ENCODE measurements at places on chromosomes 4 and X.

DNA sequence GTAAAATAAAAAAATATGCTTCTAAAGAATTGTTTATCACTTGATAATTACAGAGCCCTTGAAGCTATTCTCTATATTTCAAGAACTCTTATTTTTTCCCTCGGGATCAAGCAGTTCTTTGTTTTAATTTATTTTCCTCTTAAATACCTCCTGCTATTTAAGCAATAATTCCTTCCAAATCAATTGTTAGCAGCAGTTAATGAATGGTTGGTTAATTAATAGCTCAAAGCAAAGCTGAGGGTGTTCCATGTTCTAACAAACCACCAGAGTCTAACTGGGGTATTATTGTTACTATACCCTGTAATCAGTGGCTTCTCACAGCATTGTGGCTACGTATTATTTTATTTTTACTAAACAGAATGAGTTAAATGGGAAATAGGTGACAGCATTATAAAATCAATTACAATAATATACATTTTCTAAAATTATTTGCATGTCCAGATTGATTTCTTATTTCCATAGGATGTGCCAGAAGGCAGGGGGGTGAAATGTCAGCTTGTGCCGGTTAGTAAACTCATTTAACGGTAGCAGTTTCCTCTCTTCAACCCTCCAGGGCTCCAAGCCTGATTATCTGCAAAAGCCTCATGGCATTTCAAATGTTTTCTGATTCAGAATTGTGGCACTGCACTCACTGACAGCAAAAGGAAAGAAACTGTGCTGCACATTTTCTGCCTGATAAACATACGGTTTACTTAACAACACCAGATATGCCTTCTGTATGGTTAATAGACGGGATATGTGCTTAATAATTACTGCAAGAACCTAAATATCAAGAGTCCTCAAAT, 286.9 kb upstream of the EMCN start:
- no peaks in the 10 kb centered on the region for H3K36me3 ChIP-seq
- no peak overlapping the region for H3K27ac ChIP-seq
- H3K4me3 ChIP-seq, result no peak overlapping the region
- no peaks in the 10 kb centered on the region for H3K27me3 ChIP-seq
- no peak for DNase-seq

DNA sequence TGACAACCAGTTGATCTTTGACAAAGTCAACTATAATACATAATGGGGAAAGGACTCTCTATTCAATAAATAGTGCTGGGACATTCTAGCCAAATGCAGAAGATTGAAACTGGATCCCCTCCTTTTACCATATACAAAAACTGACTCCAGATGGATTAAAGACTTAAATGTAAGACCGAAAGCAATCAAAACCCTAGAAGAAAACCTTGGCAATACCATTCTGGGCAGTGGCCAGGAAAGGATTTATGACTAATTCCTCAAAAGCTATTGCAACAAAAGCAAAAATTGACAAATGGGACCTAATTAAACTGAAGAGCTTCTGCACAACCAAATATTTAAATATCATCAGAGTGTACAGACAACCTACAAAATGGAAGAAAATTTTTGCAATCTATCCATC, 185.1 kb downstream of the NPNT start:
- H3K27me3 ChIP-seq, result no peaks in the 10 kb centered on the region
- H3K27ac ChIP-seq, result no peak overlapping the region
- H3K4me1 ChIP-seq, result no peaks in the 10 kb centered on the region
- no peaks in the 10 kb centered on the region for H3K36me3 ChIP-seq

GRCh38 chr4:189285377-189285776, 655.3 kb upstream of the FRG1 start:
- H3K4me3 ChIP-seq, result no peak overlapping the region
- no peaks in the 10 kb centered on the region for H3K36me3 ChIP-seq
- no peaks in the 10 kb centered on the region for H3K4me1 ChIP-seq

DNA sequence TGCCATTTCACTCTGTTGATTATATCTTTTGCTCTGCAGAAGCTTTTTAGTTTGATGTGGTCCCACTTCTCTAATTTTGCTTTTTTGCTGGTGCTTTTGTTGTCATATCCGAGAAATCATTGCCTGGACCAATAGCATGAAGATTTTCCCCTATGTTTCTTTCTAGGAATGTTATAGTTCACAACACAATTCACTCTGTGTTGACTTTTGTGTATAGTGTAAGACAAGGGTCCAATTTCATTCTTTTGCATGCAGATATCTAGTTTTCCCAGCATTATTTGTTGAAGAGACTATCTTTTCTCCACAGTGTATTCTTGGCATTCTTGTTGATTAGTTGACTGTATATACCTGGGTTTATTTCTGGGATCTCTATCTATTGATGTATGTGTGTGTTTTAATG, 8.3 kb upstream of the CPE start:
- DNase-seq, result no peak
- no peak overlapping the region for H3K4me3 ChIP-seq
- peaks cover 2% of the 10 kb centered on the region for H3K4me1 ChIP-seq
- no peaks in the 10 kb centered on the region for H3K36me3 ChIP-seq

GRCh38 chrX:48471504-48471903, 1.4 kb upstream of the SLC38A5 start:
- no peaks in the 10 kb centered on the region for H3K36me3 ChIP-seq
- DNase-seq, result no peak
- H3K4me3 ChIP-seq, result no peak overlapping the region

- no peaks in the 10 kb centered on the region for H3K27me3 ChIP-seq
- H3K36me3 ChIP-seq, result no peaks in the 10 kb centered on the region
- no peaks in the 10 kb centered on the region for H3K4me1 ChIP-seq
- no peak overlapping the region for H3K4me3 ChIP-seq
- no peak for DNase-seq
These were observed 88.2 kb downstream of the AWAT2 start for GRCh38 chrX:69961365-69962072.

- H3K27ac ChIP-seq, result no peak overlapping the region
- no peaks in the 10 kb centered on the region for H3K36me3 ChIP-seq
- DNase-seq, result no peak
- no peaks in the 10 kb centered on the region for H3K27me3 ChIP-seq
These were observed 35.0 kb upstream of the APLN start for GRCh38 chrX:129689796-129690195.

All from iPS DF 6.9 (cell line).